MCF 10A (cell line): ENCODE measurements at places on chromosomes 11 and 22.

DNA sequence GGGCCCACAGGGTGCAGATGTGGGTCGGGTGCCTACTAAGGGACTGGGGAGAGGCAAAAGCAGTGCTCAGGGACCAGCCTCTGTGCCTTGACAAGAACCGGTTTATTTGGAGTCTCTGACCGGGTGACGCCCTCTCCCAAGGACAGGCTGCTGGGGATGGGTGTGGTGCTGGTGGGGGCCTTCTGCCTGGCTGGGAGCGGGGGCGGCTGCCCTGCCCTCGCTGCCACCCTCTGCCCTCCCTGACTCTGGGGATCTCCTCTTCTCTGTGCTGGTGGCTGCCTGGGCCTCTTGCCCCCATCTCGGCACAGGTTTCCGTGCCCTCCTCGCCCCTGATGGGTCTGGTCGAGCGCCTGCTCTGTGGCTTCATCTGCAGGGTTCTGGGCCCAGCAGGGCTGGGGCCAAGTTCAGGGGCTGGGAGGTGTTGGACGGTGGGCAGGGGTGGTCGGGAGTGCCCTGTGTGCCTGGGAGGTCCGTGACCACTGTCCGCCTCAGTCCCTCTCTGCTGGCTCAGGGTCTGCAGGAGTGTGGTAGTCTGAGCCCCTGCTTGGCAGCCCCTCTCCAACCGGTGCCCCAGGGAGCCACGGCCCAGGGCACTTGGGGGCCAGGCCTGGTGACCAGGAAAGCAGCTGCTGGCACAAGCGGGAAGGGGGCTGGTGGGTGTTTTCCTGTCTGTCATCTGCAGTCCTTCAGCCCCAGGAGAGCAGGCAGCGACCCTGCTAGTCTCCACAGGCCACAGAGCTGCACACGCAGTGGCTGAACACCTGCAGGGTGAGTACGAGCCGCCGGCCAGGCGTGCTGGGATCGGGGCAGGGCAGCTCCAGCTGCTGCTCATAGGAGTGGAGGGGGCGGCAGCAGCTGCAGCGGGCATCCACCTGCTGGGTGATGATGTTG is 23.5 kb downstream of the MUC6 start:
- DNase-seq: no peak

DNA sequence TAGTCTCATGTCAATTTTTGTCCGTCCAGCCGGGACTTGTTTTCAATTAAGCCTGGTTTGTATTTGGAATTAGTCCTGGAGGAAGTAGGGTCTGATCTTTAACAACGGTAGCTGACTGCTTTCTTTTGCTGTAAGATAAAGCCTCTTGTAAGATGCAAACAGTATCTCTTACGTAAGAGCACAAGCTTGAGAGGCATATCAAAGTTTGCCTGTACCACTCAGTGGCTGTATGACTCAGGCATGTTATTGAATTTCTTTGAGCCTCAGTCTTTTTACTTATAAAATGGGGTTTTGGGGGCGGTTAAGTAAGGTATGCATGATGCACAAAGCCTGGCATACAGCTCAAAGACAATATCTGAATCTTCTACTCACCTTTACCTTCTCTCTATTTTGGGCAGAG is 198.4 kb upstream of the NARS2 start:
- peak; percentile 5 for DNase-seq

DNA sequence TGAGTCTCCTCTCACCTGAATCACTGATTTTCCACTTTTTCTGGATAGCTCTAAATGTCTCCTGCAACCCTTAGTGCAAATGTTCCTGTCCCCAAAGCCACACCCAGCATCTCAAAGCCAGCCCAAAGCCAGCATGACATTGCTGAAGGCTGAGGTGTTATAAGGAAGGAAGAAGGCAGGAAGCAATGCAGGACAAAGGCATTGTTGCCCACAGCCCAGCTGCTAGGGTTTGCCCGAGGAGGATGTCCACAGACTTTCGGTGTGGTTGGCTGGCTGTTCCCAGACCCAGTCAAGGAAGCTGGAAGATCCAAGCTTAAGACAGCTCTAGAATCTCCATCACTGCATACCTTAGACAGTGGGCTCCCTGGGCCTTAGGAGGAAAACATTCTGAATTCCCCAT is 23.5 kb downstream of the CHST1 start:
- DNase-seq: no peak

GRCh38 chr11:69949327-69949726 is 128.8 kb upstream of the ANO1 start:
- peak; percentile 68 for DNase-seq

GRCh38 chr11:129286813-129287212 is 88.8 kb upstream of the BARX2 start:
- DNase-seq: no peak
